ENCODE measurements at places on chromosomes 16 and 17.

GRCh38 chr16:29154676-29155121 lies 169.8 kb downstream of the LAT start:
- DNase-seq: peak; percentile 24

DNA sequence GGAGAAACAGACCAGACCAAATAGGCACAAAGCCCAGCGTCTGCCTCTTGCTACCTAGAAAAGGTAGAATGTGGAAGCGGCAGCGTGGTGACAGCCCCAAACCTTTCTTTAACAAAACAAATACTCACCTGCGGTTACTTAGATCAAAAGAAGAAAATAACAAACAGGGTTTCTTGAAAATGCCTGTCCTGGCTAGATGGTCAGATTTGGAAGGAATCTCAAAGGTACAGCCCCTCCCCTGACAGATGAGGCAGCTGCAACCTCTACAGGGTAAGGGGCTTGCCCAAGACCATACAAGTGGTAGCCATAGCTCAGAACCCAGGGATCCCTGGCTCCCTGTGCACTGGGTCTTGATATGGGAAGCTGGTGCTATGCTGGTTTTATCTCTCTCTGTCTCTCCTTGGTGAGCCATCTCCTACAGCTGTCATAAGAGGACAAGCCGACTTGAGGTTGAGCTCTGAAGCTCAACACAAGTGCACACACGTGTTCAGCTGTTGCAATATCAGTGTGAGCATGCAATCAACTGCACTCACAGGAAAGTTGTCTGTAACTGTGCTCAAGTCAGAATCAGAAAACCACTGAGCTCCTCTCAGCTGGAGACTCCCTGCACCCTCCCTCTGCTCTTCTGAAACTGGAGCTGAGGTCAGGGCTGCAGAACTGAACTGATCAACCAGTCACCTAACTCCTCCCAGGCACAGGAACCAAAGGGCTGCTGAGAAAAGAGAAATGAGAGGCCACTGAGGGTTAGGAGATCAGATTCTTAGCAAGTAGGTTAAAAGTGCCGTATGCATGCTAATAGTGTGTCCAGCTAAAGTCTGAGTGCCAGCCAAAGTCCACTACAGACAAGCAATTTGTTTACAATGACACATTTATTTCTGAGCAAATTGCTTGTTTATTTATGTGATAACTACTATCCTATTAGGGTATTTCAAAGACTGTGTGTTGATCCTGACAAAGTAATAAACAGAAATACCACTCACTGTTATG lies 6.1 kb upstream of the RNF157 start:
- peak; percentile 27 for DNase-seq

DNA sequence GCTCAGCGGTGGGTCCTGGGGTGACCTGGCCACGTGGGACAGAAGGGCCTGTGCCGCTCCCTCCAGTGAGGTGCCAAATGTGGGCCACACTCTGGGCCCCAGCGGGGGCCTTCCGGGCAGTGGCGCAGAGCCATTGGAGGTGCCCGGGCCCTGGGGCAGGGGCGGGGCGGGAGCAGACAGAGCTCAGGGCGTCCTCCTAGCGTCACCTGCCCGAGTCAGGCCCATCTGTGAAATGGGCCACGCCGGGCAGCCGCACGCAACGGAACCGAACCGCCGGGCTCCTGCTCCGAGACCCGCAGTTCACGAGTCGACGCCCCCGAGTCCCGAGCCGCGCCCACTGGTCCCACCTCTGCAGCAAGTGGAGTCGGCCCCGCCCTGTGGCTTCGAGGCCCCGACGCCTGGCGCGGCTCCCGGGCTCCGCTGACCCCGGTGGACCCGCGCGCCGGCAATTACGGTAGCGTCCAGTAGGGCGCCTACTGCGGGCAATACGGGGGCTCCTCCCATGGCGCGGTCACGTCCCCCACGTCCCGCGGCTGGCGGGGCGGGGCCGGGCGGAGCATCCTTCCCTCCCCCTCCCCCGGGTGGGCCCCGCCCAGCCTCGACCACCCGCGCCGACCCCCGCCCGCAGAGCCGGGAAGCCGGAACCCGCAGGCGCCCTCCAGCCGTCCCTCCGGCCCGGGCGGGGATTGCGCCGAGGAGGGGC lies 1.9 kb downstream of the SLC16A3 start:
- DNase-seq: peak; percentile 75

DNA sequence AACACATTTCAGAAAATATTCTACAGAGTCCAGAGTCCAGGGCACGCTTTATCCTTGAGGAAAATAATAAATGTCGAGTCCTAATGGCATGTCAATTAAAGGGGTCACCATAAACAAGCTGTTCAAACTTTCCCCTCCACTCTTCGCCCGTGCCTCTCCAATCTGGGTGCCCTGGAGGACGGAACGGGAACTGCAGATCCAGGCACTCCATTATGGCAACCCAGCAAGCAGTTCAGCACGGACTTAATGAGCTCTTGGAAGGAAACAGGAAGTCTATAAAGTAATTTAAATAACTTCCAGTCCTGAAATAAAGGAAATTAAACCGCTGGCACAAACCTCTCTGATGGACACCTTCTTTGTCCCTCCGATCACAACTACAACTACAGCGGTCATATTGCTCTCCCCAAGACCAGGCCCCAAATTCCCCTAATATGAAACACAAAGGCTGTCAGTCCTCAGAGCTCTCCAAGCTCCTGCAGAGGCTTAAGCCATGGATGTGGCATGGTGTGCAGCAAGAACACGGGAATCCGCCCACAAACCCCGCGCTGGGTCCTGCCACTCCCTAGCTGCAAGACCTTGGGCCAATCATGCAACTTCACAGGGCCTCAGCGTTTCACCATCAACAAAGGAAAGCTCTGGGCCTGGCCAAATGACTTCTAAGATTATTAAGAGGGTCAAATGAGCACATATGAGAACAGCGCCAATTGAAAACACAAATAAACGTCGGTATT lies 52.6 kb downstream of the ZFHX3 start:
- no peak for DNase-seq

DNA sequence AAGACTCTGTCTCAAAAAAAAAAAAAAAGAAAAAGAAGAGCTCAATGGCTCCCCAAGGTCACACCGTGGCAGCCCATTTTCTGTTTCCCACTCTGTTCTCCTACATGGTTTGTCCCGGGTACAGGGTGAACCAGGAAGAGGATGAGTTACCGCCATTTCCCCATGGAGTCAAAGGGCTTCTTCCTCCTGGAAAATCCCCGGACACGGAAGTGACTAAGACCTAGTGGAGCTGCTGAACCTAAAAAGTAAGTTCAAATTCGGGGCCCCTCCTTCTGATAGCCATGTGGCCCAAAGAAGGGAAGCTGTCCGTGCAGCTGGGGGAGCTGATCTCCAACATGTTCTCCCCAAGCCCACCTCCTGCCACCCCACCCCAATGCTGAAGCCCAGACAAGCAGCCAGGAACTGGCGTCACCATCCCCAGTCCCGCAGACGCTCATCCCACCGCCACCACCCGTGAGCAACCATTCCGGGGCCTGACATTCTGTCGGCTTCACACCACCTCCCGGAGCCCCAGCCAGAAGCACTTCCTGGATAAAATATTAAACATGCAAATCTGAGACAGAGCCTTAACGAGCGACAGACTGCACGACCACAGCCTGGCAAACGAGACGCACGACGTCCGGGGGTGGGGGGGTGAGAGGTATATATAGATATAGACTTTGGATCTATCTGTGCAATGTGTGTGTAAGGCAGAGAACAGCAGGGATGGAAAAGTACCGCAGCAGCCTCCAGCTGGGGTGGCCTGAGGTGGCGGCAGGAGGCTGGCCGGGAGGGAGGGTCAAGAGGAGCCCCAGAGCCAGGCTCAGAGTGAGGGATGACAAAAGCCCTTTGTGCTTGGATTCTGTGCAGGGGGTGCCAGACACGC lies 17.6 kb downstream of the EPOP start:
- DNase-seq: no peak

Data from fibroblast of the aortic adventitia (primary cell).